ENCODE measurements at places on chromosomes 6 and 20.

DNA sequence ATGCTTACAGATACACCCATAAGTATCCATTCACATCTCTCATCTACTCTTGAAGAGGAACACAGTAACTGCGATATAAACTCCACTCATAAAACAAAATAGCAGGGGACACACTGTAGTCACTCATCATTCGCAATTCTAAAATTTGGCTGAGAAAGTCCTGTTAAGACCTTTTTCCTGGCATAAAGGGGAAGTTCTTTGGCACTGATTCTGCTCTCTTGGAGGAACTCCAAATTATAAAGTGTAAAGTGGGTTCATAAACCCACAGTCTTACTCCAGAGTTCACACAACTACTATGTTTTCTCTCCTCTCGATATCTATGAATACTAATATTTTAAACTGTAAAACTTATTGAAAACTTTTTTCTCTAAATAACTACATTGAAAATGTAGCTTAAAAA is 80.6 kb downstream of the ADGB start:
- DNase-seq, result no peak

DNA sequence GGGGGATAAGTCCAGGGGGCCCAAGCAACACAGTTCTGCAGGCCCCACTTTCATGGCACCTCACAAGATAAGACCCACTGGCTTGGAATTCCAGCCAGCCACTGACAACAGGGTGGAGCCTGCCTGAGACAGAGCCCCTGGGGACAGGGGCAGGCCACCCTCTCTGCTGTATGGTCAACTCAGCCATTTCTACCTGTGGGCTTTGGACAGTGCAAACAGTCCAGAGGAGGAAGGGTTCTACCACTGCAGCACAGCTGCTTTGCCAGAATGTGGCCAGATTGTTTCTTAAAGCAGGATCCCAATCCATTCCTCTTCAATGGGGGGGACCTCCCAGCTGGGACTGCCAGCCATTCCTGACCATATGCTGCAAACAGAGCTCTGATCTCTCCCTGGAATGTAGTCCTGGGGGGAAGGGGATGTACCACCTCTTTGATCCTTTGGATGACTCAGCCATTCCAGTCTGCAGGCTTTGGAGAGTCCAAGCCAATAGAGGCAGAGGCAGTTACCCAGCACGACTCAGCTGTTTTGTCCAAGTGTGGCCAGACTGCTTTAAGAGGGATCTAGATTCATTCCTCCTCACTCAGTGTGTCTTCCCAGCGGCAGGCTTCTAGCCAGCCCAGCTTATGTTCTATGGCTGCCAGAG is 842.2 kb downstream of the EPHA7 start:
- DNase-seq, result no peak

DNA sequence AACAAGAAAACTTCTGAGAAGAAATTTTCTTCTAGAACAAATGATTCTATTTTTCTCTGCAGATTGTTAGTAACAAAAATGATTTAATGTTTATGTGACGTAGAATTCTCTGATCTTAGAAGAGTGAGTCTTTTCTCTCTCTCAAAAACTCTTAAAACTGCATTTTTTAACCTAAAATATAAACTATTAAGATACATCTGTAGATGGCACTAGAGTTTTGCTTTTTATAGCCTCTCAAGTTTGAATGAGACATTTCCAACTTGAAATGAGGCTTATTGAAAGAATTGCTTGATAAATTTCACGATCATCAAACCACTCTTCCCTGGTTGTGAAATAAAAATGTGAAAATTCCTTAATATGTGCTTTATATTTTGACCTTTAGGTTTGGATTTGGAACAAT is 53.8 kb downstream of the PHF3 start:
- DNase-seq, result no peak

DNA sequence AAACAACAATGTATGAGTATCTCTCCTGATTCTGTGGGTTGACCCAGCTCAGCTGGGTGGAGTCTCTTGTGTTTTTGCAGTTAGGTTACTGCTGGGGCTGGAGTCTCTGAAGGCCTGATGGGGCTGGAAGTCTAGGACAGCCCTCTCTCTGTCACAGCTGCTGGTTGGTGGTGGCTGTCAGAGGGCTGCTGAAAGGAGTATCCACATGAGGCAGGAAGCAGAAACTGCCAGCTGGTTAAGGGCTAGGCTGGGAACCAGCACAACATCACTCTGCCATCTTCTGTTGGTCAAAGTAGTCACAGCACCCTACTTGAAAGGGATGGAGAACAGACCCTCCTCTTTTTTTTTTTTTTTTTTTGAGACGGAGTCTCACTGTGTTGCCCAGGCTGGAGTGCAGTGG is 10.0 kb upstream of the PACSIN1 start:
- DNase-seq, result no peak

DNA sequence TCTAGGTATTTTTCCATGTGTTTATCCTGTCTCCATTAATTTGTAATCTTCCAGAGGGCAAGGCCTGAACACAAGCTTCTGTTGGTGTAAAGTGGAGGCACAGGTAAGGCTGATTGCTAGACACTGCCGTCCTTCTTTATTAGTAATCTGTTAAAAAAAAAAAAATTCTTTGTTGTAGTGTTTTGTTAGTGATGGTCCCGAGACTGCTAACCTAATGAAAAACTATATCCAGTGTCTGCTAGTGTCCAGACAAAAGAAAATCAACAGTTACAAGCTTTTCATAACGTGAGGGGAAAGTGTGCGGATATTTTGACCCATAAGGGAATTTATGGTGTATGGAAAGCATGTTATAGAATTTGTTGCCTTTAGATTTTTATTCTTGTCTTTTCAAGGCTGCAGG is 4.2 kb upstream of the HIVEP1 start:
- DNase-seq, result no peak

DNA sequence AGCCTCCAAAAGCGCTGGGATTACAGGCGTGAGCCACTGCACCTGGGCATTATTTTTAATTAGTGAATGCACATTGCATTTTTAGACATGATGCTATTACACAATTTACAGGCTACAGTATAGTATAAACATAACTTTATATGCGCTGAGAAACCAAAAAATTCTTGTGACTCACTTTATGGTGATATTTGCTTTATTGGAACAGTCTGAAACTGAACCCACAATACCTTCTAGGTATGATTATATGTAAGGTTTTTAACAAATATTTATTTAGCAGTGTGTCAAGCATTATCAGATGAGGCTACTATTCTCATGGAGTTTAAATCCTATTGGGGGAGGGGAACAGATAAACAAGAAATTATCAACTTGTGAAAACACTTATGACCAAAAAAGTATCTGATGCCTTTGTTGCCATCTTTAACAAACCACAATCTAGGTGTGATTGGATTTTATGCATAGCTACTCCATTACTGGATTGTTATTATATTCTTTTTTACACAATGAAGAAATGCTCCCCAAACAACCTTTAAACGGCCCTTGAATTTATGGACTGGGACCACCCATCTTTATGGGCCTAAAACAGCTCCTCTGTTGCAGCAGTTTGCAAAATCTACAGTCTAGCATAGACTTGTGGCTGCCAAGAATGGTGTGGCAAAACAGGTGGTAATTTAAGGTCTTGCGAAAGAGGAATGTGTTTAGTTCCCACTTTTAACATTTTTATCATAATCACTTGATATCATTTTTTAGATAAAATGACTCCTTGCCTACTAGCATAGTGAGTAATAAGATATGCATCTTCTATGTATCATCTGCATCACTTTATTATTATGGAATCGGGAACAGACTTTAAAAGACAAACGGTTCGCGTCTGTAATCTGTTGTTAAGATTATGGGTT is 159.2 kb upstream of the C6orf118 start:
- DNase-seq, result no peak

GRCh38 chr6:131998255-131998982 is 47.2 kb upstream of the CCN2 start:
- DNase-seq, result no peak

- DNase-seq, result no peak
These were observed 43.8 kb downstream of the BMP6 start for GRCh38 chr6:7769702-7770101.

GRCh38 chr6:75114195-75114594 is 91.7 kb downstream of the COL12A1 start:
- DNase-seq, result no peak

DNA sequence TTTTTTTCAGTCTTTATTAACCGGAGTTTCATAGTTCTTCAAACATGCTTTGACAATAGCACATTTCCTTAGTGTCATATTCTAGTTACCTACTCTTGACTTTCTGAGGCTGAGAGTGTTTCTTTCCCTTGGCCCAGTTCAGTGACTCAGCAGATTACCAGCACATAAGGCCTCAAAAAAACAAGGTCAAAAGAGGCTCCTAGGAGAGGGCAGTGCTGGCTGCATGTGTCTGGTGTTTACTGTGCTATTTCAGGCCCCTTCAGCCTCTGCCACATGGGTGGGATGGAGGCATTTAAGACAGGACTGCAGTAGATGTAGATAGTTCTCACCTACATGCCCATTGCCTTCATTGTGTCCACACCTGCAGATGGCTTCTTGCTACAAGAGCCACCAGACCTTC is 198.2 kb upstream of the SSTR4 start:
- no peak for DNase-seq

GRCh38 chr6:129497481-129498441 is 212.2 kb downstream of the ARHGAP18 start:
- no peak for DNase-seq

- DNase-seq, result peak; percentile 42
These were observed 585 bp downstream of the PIM1 start for GRCh38 chr6:37170273-37171200.

- DNase-seq, result no peak
These were observed 8.5 kb downstream of the JARID2 start for GRCh38 chr6:15254070-15254975.

DNA sequence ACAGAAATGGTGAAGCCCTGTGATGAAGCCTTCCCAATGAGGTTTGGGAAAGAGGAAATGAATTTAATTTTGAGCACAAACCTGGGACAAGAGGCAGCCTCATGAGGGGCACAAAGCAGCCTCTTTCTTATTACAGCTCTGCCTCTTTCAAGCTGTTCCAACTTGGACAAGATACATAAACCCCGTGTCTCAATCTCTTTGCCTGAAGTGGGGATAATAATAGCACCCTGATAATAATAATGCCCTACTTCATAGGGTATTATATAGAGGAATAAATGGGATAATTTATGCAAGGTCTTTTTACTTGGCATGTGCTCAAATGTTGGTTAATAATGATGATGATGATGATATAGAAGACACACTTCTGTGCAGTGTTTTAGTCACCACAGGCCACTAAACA is 91.1 kb upstream of the PLN start:
- no peak for DNase-seq

DNA sequence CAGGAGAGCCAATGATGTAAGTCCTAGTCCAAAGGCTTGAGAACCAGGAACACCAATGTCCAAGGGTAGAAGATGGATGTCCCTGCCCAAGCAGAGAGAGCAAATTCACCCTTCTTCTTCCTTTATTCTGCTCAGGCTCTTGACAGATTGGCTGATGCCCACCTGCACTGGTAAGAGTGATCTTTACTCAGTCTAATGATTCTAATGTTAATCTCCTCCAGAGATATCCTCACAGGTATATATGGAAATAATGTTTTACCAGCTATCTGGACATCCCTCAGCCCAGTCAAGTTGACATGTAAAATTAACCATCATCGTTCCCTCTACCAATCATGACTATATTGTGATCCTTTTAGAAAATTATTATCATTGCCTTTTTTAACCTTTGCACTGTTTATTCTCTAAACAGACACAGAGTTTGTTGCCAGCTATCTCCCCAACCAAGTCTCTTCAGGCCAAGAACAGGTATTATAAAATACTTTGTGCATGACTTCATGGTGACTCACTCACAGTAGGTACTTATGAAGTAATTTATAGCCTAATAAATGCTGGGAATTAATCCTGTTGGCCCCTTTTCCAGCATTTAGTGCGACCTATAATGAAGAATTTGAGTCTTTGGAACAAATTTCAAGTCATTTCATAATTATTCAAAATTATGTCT is 26.2 kb upstream of the TSHZ2 start:
- no peak for DNase-seq

DNA sequence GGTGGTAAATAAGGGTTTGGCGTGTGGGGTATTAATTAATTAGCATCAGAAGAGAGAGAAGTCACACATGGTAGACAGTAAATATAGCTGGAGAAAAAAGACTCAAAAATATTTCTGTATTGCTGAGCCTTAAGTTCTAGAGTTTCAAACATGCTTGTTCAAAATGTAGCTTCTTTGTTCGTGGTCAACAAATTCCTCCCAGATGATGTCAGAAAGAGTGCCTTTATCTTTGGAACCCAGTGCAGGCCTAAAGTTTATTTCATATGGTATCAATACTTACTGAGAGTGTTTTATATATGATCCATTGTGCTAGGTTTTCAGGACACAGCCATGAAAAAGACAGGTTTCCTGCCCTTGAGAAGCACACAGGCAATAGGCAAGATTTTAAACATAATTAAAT is 18.3 kb downstream of the MARCKS start:
- DNase-seq, result no peak

- DNase-seq, result no peak
These were observed 401.1 kb downstream of the CD83 start for GRCh38 chr6:14518515-14519217.

DNA sequence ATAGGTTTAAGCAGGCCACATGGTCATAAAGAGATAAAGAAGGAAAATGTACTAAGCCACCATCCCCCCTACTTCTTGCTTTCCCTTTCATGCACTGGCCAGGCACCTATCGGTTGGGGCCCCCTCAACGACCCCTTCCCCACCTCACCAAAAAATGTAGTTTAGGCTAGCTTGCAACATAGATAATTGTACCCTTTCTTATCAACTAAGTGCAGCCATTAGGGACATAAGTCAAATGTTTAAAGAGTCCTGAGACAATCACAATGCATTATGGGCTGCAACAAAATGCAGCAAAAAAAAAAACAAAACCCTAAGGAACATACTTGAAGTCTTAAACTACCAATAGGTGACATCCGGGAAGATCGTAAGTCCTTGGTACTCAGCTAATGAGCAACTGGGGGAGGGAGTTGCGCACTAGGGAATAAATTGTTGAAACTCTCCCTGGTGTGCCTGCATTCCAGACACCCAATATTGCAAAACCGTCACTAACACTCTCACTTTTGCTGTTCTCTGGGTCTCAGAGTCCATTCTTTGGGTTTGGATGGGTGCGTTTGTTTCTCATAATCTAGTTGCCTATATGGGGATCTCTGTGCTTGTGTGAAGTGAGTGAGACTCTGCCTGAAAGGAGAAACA is 12.4 kb upstream of the HLA-G start:
- no peak for DNase-seq

GRCh38 chr6:7918403-7918802 is 7.8 kb upstream of the TXNDC5 start:
- DNase-seq, result no peak

Data from CD4-positive, alpha-beta T cell treated with Interleukin-4 for 4 hours (primary cell).